ENCODE measurements at places on chromosomes 4 and X.

DNA sequence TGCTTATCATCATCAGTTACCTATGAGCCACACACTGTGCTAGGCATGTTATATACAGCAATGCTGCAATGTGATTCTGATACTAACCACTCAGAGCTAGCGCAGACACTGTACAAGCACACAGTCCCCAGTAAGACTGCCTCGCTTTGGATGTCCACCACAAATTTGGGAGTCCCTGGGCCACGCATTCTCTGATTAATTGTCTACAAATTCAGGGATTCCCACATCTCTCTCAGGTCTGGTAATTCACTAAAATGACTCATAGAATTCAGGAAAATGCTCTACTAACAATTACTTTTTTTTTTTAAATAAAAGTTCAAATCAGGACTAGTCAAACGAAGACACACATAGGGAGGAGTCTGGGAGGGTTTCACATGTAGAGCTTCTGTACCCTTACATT, 652.1 kb upstream of the AADAT start:
- DNase-seq = no peak

DNA sequence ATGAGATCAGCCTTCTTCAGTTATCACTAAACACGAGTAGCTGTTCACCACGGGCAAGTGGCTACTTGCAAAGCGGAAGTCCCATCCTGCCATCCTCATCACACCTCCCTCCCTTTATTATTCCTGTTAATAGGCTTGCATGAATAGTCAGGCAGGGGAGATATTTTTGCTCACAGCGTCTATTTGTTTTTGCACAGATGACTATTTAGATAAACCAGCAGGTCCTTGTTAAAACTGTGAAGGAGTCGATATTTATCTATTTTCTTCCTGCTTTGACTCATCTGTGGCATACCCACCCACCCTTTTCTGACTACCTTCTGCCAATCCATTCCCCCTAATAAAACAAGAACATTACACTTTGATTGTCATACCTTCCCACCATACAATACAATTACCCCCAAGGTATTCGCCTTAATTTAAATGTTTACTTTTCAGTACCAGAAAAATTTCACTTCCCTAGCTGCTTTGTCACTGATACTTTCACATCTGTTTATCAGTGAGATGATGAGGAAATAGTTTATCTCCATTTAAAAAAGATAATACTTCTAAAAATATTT, 96.6 kb upstream of the BANK1 start:
- no peak for DNase-seq

DNA sequence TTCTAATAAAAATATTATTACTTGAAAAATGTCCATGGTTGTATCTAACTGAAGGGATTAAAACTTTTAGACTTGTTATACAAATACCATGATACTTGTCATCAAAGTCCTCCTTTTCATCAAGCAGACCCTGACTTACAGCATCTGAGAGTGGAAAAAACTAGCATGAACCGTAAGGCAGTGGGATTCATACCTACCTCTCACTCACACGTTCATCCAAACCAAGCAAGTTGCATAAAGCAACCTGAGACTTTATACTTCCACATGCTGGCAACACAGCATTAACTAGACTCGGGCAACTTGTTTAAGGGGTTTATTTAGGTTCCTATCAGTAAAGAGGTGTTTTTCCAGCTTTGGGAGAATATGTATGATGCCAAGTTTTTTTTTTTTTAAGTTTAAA, 22.6 kb upstream of the TLR7 start:
- DNase-seq = no peak

DNA sequence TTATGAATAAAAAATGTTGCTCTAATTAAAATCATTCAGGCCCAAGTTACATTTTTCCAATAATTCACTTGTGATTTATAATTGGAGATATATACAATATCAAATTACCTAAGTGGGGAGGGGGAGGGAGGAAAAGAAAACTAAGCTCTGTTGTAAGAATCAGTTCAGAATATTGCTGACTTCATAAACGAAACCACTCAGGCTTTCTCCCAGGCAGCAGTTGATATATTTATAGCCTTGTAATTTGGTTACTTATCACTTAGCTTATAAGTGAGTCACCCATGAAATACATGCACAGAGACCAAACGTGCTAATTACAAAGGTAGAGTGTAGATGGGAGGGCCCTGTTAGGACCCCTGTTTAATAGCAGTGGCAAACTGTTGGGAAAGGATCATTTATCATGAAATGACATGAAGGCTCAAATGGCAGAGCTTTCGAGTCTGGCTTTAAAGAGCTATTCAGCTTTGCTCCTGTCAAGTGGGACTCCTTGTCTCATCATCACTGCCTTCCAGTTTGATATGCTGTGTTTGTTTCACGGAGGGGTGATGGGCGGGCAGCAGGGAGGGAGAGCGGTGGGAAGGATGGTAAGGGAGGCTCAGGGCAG, 105.6 kb upstream of the PGRMC2 start:
- no peak for DNase-seq

GRCh38 chr4:71322425-71322824, 16.4 kb upstream of the SLC4A4 start:
- DNase-seq = no peak

DNA sequence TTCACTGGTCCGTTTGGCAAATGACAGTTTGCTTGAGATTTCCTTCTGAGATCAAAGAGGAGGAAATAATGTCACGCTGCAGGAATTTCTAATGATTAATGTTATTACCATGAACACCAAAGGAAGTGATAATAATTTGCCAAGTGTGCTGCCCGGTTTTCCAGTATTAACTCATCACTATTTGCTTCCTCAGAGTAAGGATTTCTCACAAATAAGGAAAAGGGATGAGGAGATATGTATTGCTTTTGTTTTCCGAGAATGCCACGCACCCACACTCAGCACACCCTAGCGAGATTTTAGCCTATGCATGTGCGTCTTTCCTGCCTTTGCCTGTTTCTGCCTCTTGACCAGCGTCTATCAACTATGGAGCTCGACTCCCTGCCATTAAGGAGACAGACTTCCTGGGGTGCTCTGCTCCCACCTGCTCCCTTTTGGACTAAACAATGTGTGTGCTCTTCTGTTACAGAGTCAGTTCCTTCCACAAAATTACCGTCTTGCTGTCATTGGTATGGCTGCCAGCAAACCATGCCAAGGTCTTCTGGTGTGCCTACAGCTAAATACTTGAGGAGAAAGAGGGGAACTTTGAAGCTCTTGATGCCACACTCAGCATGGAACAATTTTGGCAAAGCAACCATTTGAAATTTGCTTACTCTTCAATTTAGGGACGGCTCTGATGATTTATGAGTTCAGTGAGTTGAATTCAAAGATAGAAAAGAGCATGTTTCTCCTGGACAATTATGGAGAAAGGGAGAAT, 393.1 kb upstream of the ZFP42 start:
- DNase-seq = no peak

- DNase-seq = no peak
These were observed 4.1 kb downstream of the CBLL2 start for GRCh38 chrX:22276781-22277180.

DNA sequence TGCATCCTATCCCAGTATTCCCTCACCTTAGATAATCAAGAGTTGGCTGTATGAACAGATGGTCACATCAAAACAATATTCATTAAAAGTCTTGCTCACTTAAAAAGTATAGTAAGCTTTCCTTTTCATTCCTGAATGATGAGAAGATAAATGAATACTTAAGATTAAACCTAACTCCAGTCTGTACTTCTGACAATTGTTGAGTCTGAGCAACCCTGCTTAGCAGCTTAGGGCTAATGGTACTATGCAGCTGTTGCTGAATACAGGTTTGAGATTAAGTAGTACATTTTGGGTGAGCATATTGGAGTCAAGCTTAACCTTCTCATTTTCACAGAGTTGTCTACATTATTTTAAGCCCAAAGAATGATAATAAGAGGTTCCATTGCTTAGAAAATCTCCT, 121.7 kb upstream of the ETNPPL start:
- no peak for DNase-seq

DNA sequence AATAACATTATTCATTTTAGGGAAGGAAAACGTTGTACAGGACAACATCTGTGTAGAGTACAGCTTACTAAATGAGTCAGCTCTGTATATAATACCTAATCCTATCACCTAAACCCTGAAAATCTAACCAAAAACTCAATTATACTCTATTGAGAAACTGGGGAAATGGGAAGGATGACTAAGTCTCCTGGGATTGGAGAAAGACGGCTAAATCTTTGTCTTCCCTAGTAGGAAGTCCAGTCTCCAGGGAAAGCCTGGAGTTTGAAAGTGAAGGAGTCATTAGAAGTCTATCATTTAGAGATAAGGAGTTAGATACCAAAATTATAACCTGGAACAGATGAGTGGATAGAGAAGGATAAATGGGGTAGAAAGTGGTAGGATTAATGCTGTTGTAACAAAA, 286.5 kb downstream of the STK32B start:
- DNase-seq = no peak

DNA sequence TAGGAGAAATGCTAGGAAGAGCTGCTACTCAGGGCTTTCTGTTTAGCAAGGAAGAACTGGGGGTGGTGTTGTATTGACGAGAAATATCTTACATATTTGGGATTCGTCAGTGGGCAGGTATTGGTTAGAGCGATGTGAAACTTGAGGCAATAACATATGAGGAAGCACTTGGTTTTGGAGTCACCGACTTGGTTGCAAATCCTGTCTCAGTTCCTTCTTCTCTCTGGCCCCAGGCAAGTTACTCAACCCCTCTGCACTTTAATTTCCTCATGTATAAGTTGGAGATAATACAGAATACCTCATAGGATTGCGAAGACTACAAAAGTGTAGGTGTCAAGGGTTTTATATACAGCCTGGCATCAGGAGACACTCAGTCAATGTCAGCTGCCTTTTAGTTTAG, 34.1 kb downstream of the GPAT3 start:
- no peak for DNase-seq

GRCh38 chr4:93764639-93765246, 63.8 kb upstream of the ATOH1 start:
- no peak for DNase-seq

- no peak for DNase-seq
These were observed 91.8 kb downstream of the CHM start for GRCh38 chrX:85955510-85955909.

DNA sequence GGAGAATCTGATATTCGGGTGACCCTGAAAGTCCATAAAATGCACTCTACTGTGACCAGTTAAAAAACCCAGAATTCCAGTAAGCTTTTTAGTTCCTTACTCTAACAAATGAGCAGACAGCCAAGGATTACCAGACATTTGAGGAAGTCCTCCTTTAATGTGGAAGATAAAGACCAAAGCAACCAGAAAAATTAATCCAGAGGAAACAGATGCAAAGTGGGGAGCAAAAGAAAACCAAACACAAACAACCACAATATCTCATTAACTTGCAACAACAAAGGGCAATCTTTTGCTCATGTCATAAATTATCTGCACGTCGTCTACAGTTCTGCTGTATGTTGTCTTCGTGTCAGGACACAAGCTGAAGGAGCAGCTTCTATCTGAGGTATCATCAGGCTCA, 164.4 kb downstream of the PJA1 start:
- DNase-seq = no peak

- DNase-seq = no peak
These were observed 421.5 kb downstream of the NLGN4X start for GRCh38 chrX:5807181-5807580.

DNA sequence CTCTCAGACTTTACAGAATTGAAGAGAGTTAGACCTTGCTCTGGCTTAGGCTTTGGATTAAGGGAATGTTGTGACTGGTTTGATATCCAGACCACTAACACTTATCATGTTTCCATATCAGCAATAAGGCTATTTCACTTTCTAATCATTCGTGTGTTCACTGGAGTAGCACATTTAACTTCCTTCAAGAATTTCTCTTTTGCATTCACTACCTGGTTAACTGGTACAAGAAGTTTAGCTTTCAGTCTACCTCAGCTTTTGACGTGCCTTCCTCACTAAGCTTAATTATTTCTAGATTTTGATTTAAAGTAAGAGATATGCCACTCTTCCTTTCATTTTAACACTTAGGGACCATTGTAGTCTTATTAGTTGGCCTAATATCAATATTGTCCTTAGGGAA, 62.6 kb downstream of the CASP6 start:
- DNase-seq = no peak

GRCh38 chr4:22167201-22167600, 218.6 kb upstream of the KCNIP4 start:
- DNase-seq = no peak
